Stimulated activated CD8-positive, alpha-beta memory T cell treated with anti-CD3 and anti-CD28 coated beads, Interleukin-2, amount 100 ng/mL, for 1 hour (primary cell): ENCODE measurements at places on chromosomes 4 and X.

DNA sequence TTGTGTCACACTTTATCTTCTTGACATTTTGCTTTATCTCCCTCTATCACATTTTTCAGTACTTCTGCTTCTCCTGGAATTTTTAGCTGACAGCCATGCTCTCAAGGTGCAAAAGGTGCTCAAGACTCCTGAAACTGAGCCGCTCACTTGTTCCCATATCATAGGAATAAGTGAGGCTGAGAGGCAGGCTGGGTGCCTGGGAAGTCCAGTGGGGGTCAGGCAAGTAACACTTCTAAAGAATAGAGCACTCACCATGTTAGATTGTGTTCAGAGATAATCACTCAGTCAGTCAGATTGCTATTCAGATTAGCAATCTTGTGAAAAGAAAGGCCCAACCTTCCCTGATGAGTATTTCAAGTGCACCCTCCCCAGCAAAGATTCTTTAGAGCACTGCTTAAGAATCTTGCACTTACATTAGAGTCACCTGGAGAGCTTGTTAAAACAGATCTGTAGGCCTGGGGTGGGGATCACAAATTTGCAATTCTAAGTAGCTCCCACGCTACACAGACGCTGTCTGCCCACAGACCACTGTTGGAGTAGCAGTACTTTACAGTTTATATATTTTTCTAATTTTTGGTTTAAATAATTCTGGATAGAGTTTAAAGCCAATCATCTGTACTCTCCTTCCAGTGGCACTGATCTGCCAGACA, 23.1 kb upstream of the LRAT start:
- no peak for DNase-seq

DNA sequence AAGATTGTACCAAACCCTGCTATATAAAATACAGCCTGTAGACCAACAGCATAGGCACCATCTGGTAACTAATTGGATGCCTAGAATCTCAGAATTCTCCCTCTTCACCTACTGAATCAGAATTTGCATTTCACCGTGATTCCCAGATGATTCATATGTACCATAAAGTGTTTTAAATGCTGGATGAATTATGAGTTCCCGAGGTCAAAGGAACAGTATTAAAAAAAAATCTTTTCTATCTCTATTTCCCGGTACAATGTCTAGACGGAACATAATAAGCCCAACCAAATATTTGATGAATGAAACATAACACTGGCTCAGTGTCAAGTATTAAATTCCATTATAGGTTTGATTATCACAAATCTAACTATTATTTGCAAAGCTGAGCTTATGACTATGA, 280.0 kb downstream of the ANKRD50 start:
- no peak for DNase-seq

DNA sequence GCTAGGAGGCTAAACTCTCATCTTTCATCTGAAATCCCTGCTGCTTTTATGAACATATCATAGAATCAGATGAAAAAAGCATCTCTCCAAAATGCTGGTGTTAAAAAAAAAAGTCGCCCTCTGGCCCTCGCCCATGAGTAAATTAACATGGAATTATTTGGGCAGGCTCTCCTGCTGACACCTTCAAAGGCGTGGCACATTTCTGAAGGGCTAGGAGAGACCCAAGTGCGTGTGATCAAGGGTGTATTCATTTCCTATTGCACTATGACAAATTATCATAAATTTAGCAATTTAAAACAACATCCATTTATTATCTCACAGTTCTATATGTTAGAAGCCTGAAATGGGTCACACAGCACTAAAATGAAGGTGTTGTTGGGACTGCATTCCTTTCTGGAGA, 5.1 kb downstream of the ANXA3 start:
- DNase-seq: no peak

GRCh38 chrX:69124108-69124507, 41.1 kb downstream of the PJA1 start:
- no peak for DNase-seq

DNA sequence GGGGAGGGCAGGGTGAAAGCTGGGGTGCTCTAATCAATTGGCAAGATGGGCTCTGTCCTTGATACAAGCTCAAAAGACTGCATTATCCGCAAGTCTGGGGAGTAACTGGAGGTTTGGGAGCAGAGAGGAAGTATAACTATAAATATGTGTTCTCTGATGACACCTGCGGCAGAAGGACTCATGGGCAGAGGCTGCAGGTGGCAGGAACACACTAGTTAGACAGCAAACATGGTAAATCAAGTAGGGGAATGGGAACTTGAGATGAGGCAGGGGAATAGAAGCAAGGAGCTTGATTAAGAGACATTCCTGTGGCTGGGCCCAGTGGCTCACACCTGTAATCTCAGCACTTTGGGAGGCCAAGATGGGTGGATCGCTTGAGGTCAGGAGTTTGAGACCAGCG, 30.3 kb downstream of the SH3KBP1 start:
- DNase-seq: no peak

DNA sequence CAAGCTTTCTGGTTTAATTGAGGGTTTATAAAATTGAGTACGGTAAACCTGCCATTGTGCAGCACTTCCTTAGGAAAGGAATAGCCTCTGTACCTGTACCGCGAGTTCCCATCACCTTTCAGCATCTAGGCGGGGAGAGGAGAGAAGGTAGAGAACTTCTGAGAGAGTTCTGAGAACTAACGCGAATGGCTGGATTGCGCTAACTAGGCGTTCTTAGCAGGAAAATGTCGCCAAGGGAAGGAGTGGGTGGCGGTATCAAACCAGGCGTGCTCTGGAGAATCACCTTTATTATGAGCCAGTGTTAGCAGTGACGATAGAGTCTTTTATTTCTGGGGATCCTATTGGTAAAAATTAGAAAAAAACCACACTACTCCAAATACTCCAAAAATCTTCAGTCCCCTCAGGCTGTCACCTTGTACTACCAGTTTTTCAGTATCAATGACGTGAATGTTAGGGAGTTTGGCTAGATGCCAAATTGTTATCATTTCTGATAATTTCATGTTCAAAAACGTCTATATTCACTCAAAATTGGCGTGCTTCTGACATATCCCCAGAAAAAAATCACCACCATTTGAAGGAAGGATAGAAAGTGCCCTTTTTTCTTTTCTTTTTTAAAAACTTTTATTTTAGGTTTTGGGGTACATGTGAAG, 1.4 kb downstream of the UGT8 start:
- no peak for DNase-seq

GRCh38 chr4:115803825-115804224, 690.4 kb upstream of the NDST4 start:
- no peak for DNase-seq

DNA sequence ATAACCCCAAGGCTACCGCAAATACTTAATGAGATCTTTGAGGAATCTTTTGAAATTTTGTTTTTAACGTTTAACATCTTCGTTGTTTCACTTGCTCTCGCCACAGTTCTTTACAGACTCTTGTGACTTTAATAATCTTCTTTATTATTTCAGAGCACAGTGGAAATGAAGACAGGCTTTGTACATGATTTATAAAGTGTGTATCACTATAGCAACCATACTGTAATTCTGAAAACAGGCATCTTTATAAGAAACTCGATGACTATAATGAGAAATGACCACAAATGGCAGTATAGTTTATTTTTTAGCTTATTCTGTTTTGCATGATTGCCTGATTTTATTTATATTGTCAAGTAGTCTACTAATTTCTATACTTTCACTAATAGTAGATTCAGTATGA, 224.4 kb upstream of the GALNTL6 start:
- DNase-seq: no peak

GRCh38 chr4:54378461-54378860, 149.4 kb downstream of the PDGFRA start:
- no peak for DNase-seq

DNA sequence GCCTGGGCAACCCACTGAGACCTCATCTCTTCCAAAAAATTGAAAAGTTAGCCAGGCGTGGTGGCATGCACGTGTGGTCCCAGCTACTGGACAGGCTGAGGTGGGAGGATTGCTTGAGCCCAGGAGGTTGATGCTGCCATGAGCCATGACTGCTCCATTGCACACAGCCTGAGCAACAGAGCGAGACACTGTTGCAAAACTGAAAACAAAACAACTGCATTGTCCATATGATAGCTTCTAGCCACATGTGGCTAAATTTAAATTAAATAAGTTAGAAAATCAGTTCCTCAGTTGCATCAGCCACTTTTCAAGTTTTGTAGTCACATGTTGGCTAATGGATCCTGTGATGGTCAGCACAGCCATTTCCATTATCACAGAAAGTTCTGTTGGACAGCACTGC, 67.9 kb downstream of the GAB1 start:
- DNase-seq: no peak

DNA sequence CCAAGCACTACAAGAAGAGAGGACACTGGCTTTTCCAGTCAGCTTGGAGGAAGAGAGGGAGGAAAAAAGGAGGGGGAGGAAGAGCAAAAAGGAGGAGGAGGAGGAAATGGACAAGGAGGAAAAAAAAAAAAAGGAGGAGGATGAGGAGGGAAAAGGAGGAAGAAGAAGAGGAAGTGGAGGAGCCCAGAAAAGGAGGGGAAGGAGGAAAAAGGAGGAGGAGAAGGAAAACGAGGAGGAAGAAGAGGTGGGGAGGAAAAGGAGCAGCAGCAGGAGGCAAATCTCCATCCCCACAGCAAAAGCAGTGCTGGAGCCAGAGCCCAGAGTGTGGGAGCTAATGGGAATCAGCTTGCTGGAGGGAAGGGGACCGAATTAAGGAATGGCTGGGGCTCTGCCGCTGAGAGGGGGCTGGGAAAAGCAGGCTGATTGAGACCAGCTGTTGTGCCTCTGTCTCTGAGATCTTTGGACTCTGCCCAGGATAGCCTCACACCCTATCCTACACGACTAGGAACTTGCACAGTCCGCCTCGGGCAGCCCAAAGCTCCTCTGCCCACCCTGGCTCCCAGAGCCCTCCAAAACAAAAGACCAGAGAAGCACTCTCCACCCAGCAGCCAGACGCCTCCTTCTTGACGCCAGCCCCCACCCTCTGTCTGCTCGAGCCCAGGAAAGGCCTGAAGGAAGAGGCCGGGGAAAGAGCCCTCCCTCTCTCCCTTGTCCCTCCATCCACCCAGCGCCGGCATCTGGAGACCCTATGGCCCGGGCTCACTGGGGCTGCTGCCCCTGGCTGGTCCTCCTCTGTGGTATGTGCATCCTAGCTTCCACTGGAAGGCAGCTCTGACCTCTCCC, at the start of gene XPNPEP2:
TSS of gene XPNPEP2 (plus strand) at position 514 of the 843 bp plus-strand sequence. CDS start at position 749, 235 bp downstream.
- DNase-seq: no peak

DNA sequence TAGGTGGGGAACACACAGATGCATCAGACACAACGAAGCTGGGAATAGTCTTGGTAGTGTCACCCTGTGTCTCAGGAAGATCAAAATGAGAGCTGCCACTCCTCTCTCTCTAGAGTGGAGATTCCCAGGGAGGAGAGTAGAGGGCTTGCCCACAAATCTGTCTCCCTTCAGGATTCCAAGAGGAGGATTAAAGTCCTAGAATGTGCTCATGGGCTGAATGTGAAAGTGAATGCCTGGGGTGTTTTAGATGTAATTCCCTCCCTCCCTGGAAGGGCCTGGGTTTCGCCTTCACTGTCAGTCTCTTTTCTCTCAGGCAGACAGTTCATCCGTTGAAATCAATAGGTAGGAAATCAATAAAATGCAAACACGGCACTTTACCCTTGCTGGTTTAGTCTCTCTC, 282.6 kb upstream of the PPARGC1A start:
- DNase-seq: no peak

- DNase-seq: no peak
Measured at GRCh38 chrX:21974011-21974385, 33.5 kb downstream of the SMS start.

DNA sequence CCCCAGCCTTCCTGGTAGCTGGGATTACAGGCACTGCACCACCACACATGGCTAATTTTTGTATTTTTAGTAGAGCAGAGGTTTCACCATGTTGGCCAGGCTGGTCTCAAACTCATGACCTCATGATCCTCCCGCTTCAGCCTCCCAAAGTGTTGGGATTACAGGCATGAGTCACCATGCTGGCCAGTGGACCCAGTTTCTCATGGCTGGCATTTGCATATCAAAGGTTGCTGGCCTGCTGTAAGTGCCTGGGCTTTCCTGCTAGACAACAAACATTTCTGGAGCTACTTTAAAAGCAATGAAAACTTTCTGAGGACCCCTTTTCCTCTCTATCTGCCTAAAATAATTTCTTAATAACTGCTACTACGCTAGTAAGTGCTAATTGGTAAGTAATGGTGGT, 228.2 kb downstream of the PCDH10 start:
- no peak for DNase-seq

DNA sequence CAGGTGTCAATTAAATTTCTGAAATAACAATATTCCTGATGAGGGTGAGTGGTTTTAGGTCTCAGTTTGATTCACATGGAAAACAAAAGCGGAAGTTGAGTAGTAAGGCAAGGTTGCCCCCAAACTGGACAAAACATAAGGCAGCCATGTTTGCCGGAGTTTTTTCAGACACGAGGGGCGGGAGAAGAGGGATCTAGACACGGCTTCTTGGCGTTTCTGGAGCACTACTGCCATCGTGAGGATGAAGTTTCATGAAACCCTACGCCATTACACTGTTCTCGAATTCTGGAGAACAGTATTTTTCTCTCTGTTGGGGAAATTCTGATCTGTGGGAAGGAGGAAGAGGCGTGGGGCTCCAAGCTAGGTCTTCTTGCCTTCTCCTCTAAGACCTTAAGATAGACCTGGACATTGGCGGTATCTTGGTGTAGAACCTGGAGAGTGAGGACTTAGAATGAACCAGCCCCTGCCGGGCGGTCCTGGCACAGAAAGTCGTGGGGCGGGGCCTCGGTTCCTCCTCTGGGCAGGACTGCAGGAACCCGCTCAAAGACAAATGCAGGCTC, 160.3 kb downstream of the OR13H1 start:
- DNase-seq: peak; percentile 75

GRCh38 chrX:30612250-30612655, 34.7 kb upstream of the TASL start:
- DNase-seq: no peak
